ENCODE measurements at places on chromosomes 12 and 14. TPM values are rescaled to one million over a fixed set of nuclear protein-coding genes. Genes with fewer than 3 reads are reported as not detected.

LTB4R2 gene
- total RNA-seq = 3.6 TPM

OTOGL gene
- total RNA-seq = not detected

ADCK1 gene
- 6.6 TPM for total RNA-seq

ZNF84 gene
- total RNA-seq = 15.7 TPM

AICDA gene
- total RNA-seq = 0.15 TPM

DIABLO gene
- total RNA-seq = 76.0 TPM

ABHD4 gene
- total RNA-seq = 55.3 TPM

PRR4 gene
- total RNA-seq = 1.5 TPM

PLBD1 gene
- total RNA-seq = 4.6 TPM

KRT3 gene
- total RNA-seq = not detected

SMIM41 gene
- total RNA-seq = not detected

CLEC2A gene
- total RNA-seq = not detected

RHEBL1 gene
- 6.3 TPM for total RNA-seq

TGFB3 gene
- total RNA-seq = 1.4 TPM

TRMT5 gene
- total RNA-seq = 13.9 TPM

KRT6C gene
- not detected for total RNA-seq

PLA2G1B gene
- total RNA-seq = not detected

TEX52 gene
- not detected for total RNA-seq

HOTAIR gene
- total RNA-seq = 0.24 TPM

CNTN1 gene
- total RNA-seq = 64.6 TPM

STXBP6 gene
- 2.2 TPM for total RNA-seq

ABCC9 gene
- total RNA-seq = 0.01 TPM

KRT79 gene
- not detected for total RNA-seq

CRACR2A gene
- 1.6 TPM for total RNA-seq

KRT6A gene
- total RNA-seq = 0.27 TPM

LHX5 gene
- not detected for total RNA-seq

FOXG1 gene
- total RNA-seq = 0.09 TPM

RIMBP2 gene
- 0.01 TPM for total RNA-seq

RHOJ gene
- not detected for total RNA-seq

ASB2 gene
- total RNA-seq = 3.5 TPM

SPPL3 gene
- 53.3 TPM for total RNA-seq

CDC42BPB gene
- total RNA-seq = 74.1 TPM

INHBC gene
- total RNA-seq = not detected

RNASE11 gene
- total RNA-seq = not detected

HELB gene
- 1.7 TPM for total RNA-seq

SLC17A8 gene
- total RNA-seq = not detected

LTA4H gene
- 99.4 TPM for total RNA-seq

IQSEC3 gene
- total RNA-seq = not detected

SMCO2 gene
- 0.13 TPM for total RNA-seq

EID3 gene
- 8.5 TPM for total RNA-seq

FSCB gene
- total RNA-seq = not detected

PNMA1 gene
- 61.2 TPM for total RNA-seq

CCDC77 gene
- 12.5 TPM for total RNA-seq

FAIM2 gene
- 0.14 TPM for total RNA-seq

NRIP2 gene
- not detected for total RNA-seq

TSPAN19 gene
- not detected for total RNA-seq

ZNF891 gene
- 0.39 TPM for total RNA-seq
